ENCODE measurements at places on chromosomes 12 and 14. TPM values are rescaled to one million over a fixed set of nuclear protein-coding genes. Genes with fewer than 3 reads are reported as not detected.

POTEM gene
- not detected for total RNA-seq

SLC38A2 gene
- total RNA-seq = 232 TPM

KERA gene
- total RNA-seq = not detected

KCNK10 gene
- total RNA-seq = not detected

RNU6-7 gene
- not detected for total RNA-seq

PLEK2 gene
- total RNA-seq = 57.2 TPM

KLHDC1 gene
- 0.07 TPM for total RNA-seq

KIF5A gene
- total RNA-seq = not detected

SYT1 gene
- total RNA-seq = 0.51 TPM

MYF5 gene
- not detected for total RNA-seq

VWF gene
- total RNA-seq = not detected

GLI1 gene
- total RNA-seq = 3.0 TPM

TBX3 gene
- total RNA-seq = 89.4 TPM

PMEL gene
- 0.35 TPM for total RNA-seq

SAMD15 gene
- total RNA-seq = 1.2 TPM

PTCSC3 gene
- total RNA-seq = not detected

SSPN gene
- total RNA-seq = 11.9 TPM

SDS gene
- total RNA-seq = not detected
